ENCODE measurements at places on chromosomes 5 and 9.

DNA sequence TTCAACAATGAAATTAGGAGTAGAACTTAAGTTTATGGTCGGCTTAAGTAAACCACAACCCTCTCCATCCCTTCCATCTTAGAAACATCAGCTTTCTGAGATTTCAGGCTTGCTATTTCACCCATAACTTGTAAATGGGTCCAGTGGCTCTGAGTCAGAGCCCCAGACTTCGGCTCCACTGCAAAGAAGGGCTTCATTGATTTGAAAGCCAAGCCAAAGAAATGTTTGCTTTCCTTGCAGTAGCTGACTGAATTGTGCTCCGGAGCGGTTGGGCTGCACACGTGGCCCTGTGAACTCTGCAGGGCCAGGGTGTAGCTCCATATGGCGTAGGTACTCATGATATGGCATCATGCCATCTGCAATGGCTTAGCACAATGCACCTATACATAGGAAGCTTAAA is 57.0 kb downstream of the NREP start:
- DNase-seq = no peak

DNA sequence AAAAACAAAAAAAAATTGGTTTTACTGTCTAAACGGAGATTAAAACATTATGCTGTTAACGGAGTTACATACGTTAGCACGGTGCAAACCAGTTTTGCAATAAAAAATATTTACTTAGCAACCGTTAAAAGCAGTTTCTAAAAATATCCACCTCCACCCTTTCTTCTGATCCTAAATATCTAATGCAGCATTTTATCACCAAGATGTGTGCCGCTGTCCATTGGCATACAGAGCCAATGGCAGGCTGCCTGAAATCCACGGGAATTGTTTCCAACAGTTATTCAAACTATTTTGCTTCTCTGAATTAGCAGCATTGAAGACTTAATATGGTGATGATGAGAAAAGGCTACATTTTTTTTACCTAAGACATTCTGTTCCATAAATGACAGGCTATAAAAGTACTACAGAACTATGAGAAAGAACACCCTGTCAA is 61.6 kb downstream of the CSNK1A1 start:
- DNase-seq = no peak

GRCh38 chr9:87497604-87498045 is at the start of gene DAPK1:
Gene DAPK1, plus strand, starts transcription at chr9:87497867. Its CDS starts 1,211 bp downstream, at chr9:87499078.
- DNase-seq = no peak

- DNase-seq = no peak
Measured at GRCh38 chr5:71887680-71888079, 168.6 kb downstream of the CARTPT start.

GRCh38 chr5:122985954-122986721 is 50.4 kb downstream of the PPIC start:
- DNase-seq = no peak

GRCh38 chr9:4594994-4595393 is 67.1 kb upstream of the PLPP6 start:
- DNase-seq = no peak

- DNase-seq = no peak
Measured at GRCh38 chr5:756865-757345, 27.6 kb downstream of the ZDHHC11B start.

DNA sequence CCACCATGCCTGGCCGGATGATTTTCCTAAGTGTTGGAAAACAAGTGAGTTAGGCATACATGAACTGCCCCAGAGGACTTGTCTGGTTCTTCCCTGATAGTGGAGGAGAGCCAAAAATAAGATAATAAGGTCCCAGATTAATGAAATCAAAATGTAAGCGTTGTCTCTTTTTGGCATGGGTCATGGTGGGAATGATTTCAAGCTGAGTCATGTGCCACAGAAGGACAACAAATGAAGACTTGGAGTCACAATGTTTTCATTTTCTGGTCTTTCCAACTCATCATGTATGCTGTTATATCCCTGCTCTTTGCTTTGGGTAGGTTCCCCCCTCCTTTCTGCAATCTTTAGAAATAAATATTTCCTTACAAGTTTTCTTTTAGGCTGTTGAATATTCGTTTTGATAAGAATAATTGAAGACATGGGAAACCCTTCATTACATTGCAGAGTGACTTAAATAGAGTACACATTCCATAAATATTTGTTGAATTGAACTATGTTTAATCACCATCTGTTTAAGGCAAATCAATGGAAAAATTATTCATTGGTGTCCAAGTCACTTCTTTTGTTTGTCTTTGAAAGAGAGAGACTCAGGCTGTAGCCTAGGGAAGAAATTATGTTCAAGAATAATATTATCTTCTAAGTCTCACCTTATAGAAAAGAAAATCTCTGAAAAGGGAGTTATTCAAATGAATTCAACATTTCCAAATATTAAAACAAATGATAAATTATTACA is 196.3 kb downstream of the CSNK1G3 start:
- DNase-seq = no peak

- DNase-seq = no peak
Measured at GRCh38 chr9:1353291-1353690, 303.1 kb downstream of the DMRT2 start.

DNA sequence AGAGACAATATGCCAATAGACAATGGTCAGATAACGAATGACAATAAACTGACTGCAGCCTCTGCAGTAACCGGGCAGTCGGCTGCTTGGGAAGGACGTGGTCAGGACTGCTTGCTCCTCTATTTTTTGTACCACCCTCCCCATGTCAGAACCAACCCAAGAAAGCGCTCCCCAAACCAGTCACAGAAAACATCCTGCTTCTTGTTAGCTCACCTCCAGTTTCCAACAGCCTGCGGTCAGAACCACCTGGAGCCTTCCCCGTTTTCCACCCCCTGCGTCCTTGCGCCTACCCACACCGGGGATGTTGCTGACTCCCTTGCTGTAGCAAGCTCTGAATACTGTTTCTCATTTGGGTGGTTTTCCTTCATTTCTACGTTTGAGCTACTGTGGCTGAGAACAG is 1.7 kb upstream of the MRNIP start:
- DNase-seq = no peak

GRCh38 chr9:129701549-129701948 is 36.1 kb downstream of the PRRX2 start:
- no peak for DNase-seq

GRCh38 chr9:21320465-21320864 is 14.7 kb downstream of the KLHL9 start:
- no peak for DNase-seq

DNA sequence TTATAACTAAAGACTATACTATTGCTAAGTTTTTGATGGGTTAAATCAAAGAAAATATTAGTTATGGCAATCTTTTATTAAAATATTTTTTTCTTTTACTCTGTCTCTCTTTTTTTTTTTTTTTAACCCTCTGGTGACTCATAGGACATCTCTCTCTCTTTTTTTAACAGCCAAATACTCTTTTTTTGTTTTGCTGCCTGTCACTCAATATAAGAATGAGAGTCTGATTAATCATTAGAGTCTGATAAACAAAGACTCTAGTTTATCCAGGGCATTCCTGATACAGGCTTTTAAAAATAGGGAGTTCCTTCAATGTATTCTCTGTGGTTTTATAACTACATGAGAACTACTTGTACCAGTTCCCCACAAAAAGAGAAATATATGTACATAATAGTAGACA is 77.3 kb downstream of the SLC38A9 start:
- no peak for DNase-seq

- DNase-seq = no peak
Measured at GRCh38 chr5:150576449-150576949, 64.0 kb upstream of the SYNPO start.

GRCh38 chr5:4128994-4129393 is 533.4 kb downstream of the IRX1 start:
- DNase-seq = no peak

All from activated T-helper 1 cell treated with anti-CD3 and anti-CD28 coated beads, Interleukin-2, amount 50 U/mL, for 16 hours (primary cell).